ENCODE measurements at places on chromosomes 5 and 9. TPM values are rescaled to one million over a fixed set of nuclear protein-coding genes. Genes with fewer than 3 reads are reported as not detected.

DNA sequence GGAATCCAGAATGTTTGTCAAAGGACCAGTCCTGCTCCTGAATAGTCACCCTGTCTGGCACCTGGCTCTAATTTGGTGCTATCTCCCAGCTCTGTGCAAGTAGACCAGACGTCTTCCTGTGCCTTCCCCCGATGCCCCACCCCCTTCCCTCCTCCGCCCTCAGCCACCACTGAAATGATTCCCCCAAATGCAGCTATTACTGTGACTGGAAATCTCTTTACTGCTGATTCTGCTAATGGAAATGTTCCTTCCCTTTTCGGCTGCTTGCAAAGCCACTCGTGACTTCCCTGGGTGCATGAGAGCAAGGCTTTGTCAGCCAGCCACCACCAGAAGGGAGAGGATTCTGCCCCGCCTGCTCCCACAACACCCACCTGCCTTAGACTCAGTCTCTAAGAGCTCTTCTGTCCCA lies 11.4 kb downstream of the ASTN2 start:
- no peak for DNase-seq

GRCh38 chr5:119291056-119291455 lies 64.8 kb upstream of the TNFAIP8 start:
- DNase-seq: no peak

DNA sequence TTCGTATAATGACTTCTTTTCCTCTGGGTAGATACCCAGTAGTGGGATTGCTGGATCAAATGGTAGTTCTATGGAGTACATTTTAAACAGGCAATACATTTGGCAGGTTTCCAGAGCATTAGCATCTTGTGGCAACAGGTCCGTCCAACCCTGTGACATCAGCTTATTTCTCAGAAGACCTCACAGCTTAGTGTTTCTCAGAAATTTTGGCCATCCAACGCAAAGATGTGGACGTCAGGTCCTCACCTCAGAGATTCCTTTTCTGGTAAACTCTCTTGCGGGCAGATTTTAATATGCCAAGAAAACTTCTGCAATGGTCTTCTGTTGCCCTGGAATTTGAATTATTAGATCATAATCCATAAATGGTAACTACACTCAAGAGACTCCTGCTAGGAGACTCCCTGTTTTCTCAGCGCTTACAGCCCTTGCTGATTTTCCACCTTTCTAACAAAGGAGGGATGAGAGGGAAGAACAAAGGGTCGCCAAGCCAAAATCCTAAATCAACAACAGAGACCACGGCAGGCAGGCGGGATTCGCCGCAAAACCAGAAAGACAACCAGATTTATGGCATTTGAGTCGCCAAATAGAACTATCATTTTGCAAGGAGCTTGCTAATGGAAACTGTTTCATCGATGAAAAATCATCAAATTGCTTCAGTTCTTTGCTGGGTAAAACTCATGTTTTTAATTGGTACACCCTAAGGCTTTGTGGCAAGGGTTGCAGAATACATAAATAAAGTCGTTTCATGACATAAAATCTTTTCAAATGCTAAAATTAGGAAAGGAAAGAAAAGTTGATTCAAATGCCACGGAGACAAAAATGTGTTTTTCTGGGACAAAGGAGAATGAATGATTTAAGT lies 34.1 kb upstream of the PLPP1 start:
- DNase-seq: no peak

GRCh38 chr9:71094708-71095251 lies 26.6 kb downstream of the TRPM3 start:
- DNase-seq: no peak

Gene PCDHGB7
- 1.4 TPM for total RNA-seq

GRCh38 chr9:29514862-29515261 lies 1941.6 kb upstream of the C9orf72 start:
- DNase-seq: no peak

GRCh38 chr9:739362-739761 lies 102.1 kb upstream of the DMRT1 start:
- DNase-seq: no peak

Gene GLRX
- total RNA-seq: 27.0 TPM

- DNase-seq: no peak
Observed at GRCh38 chr5:40776658-40776977, 20.9 kb upstream of the TTC33 start.

DNA sequence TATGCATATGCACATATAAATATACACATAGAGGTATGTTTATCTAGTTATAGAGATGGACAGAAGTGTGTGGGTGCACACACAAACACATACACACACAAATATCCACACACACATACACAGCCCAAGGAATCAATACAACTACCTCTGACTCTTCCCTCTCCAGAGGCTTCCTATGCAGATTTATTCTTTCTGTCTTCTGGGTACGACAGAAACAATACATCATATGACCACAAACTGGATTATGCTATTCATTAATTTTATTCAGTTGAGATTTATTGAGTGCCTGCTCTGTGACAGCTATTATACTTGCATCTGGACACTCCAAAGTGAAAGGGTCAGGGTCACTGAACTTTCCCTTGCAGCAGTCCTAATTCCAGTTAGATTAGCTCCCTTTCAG lies 155.8 kb downstream of the BRINP1 start:
- DNase-seq: no peak

DNA sequence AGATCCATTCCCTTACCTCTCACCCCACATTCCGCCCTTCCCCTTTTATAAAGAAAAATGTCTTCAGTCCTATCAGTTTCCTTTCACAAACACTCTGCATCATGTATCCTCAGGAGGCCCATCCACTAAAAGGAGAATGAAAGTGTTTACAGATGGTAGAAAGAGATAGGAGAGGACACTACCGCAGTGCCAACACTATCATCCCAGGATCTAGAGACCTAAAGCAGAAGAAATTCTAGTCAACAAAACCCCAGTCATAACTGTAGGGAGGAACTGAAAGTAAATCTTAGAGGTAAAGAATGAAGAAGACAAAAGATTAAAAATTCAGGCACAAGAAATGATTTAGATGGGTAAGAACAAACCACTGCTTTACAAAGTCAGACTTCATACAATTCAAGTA lies 114.1 kb downstream of the MLLT3 start:
- DNase-seq: no peak

DNA sequence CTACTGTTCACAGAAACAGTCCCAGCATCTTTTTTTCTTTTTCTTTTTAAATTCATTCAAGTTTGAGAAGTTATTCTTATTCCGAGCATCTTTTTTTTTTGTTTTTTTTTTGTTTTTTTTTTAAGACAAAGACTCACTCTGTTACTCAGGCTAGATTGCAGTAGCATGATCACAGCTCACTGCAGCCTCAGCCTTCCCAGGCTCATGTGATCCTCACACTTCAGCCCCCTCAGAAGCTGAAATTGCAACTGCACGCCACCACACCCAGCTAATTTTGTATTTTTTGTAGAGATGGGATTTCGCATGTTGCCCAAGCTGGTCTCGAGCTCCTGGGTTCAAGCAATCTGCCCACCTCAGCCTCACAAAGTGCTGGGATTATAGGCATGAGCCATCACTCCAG lies 36.4 kb upstream of the CHD1 start:
- no peak for DNase-seq

- no peak for DNase-seq
Observed at GRCh38 chr9:78713614-78714405, 416.9 kb downstream of the PSAT1 start.

DNA sequence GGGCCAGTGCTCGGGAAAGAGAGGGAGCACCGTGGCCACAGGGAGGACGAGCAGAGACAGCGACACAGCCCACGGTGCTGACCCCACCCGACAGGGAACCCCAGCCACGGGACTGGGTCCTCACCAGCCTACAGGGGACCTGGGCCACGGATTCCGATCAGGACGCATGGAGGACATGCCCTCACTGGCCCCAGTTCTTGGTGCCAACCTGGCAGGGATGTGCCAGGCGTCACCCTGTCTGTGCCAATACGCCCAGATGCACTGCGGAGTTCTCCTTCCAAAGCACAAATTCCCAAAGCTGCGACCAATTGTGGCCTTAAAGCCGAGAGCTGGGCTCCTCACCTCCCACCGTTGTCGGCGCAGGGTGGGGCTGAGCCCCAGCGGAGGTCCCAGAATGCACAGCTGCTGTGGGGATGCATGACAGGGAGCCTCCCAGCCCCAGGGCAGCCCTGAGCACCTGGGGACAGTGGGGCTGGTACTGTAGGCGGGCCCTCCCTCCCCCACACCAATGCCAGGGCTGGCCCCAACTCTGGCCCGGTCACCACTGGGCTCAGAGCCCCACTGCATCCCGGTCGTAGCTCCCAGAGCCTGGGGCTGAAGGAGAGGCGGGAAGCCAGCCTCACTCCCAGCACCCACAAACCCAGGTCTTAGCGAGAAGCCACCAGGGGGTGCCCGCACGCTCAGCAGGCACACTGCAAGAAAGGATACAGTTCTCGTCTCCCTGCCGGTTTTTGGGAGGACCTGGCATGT lies 44.2 kb downstream of the NKD2 start:
- no peak for DNase-seq

Data from H4 (cell line).